ENCODE measurements at places on chromosomes 2 and 18.

DNA sequence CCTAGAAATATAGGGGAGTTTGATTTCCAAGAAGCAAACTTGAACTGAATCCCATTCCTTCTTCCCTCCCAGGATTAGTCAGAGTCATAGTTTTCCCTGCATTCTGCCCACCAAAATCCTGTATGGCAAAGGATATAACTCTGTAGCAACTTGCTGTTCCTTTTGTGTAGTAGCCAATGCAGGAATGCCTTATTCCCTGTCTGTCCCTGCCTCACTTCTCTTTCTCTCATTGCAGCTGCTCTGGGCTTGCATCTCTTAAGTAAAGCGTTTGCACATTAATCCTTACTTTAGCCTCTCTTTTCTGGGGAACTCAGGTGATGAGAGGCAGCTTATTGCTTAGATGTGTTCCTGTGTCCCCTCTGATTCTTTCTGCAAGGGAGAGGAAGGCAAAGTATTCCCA is 333.1 kb upstream of the VWC2L start:
- DNase-seq, result no peak

DNA sequence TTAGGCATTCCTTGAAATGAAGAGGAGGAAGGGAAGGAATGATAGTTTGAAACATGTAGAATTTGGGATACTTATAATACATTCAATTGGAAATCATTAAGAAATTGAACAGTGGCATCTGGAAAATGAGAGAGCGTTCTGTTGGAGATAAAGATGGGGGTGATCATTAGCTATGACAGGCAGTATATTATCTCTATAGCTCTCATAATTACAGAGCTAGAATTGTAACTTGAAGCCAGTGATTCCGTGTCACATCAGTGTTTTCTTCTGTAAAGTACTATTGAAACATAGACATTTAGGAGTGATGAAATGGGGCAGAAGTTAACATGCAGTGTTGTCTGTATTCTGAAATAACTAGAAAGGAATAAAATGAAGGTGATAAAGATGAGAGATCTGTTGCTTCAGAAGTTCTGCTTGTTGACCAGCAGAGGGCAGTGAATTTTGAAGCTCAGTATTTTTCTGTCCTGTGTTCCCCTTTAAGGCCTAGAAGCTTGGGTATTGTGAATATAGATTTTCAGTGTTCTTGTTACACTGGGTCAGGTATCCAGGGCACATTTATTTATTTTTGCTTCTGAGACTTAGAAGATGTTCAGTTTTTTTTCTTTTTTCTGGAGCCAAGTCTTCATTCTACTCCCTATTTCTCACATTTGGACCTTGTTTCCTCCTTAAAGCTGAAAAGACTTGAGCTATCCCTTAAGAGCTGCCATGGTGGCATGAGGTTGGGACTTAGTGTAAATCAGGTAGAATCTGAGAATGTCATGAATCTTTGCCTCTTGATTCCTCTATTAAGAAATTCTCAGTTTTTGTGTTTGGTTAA is 157.4 kb downstream of the TAF4B start:
- no peak for DNase-seq

DNA sequence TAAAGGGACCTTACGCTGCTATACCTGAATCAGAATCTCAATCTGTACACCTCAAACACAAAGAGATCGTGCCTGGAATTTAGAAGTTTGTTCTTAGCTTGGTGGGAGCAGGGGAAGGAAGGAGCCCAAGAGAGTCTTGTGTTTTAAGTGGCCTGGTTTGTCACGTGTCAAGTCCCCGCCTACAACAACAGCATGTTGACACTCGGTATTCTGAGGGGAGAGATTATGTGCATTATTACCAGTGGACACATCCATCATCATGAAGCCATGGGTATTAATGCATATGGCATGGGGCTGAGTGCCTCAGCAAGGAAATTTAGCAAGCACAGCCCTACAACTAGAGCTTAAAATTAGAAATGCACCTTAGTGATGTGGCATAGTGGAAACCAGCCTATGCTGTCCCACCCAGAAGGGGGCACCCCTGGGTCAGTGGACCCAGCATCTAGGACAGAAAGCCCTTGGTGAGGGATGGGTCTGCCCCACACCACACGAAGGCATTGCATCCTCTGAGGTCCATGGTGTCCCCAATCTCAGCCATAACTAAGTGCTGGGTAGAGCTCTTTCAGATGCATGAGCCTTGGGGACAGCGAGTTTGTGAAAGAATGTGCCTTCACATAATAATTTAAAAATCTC is 138.7 kb downstream of the MGAT5 start:
- DNase-seq, result no peak

DNA sequence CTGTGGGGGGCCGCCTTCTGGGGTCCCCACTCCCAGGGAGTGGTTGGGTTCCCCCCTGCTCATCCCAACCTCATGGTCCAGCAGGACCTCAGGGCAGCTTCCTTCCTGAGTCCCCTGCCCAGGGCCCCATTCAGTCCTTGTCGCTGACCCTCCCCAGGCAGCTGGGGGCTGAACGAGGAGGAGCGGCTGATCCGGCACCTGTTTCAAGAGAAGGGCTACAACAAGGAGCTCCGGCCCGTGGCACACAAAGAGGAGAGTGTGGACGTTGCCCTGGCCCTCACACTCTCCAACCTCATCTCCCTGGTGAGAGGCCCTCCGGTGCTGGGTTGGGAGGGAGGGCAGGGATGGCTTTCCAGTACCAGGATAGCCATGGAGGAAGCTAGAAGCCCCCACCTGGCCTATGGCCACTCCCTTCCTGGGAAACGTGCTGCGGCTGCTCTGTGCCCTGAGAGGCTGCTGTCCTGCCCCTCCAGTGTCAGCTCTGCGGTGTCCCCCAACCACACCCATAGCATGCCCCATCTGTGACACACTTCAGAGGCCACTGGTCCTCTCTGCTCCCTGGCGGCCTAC is 497 bp downstream of the CHRND start:
- no peak for DNase-seq

DNA sequence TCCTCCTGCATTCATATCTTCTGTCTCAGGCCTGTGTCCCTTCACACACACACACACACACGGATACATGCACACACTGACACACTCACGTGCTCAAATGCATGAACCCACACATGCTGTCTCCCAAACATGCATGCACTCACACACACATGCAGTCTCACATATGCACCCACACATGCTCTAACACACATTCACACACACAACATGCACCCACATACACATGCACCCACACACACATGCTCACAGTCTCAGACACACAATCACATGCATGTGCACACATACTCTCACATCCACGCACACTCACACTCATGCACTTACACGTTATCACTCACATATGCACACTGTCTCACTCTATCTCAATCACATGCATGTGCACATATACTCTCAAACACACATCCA is 1.9 kb upstream of the CD226 start:
- no peak for DNase-seq

- no peak for DNase-seq
Measured at GRCh38 chr18:74734013-74734444, 136.4 kb downstream of the ZNF407 start.

DNA sequence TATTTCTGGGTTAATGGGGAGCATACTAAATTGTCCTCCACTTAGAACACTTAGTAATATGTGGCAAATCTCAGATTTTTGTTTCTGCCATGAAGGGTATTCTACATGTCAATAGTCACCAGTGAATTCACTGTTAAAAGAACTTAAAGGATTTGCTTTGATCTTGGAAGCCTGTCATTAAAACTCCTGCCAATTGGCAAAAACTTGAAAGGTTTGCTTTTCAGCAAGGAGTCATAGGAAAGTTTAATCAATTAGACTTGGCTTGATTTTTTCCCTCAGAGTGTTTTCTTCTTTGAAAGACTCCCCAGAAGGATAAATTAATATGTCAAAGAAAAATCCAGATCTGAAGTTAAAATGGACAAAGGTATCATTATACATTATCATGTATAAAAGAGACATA is 671.9 kb upstream of the PKDCC start:
- DNase-seq, result no peak

DNA sequence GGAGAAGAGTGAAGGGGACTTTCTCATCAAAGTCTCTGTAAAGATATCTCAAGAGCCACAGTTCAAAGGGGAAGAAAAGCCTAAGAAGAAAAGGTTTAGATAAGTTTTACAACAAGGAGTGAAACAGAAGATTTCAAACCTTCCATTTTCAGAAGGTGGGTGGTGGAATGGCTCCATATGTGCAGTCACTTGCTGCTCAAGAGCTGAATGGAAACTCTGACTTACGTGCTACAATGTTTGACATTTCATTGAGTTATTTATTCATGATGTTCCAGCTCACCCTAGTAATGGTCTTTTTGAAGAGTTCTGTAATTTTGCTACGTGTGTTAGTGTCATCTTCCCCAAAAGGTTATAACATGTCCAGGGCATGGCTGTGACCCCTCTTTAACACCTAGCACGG is 21.7 kb downstream of the LCT start:
- no peak for DNase-seq

GRCh38 chr2:11988691-11989353 is 242.4 kb downstream of the LPIN1 start:
- DNase-seq, result no peak

DNA sequence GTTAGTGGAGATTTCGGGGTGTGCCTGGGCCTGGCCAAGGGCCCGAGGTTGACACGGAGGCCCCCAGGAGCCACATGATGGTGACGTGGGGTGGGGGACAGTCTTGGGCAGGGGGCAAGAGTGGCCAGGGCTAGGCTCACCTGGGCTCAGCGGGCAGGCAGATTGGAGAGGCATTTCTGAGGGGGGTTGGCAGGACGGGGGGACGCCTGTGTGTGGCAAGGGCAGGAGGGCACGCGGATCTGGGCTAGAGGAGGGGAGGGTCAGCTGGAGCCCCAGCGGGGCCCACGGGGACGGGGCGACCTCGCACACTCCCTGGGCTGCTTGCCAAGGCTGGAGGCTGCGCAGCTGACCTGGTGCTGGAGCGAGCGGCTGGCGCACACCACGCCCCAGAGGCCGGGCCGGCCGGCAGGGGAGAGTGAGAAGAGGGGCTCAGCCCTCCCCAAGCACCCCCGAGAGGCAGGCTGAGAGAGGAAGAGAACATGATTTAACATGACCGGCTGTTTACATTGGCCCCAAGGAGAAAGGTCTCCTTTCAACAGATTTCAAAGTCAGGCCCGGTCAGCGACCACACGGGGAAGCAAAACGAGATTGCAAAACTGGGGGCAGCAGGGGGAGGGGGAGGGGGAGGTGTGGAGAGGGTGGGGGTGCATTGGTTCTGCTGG is 38.0 kb upstream of the SNED1 start:
- no peak for DNase-seq

GRCh38 chr2:172551271-172551670 is 4.6 kb upstream of the PDK1 start:
- no peak for DNase-seq

GRCh38 chr2:2660789-2661355 is 329.8 kb upstream of the MYT1L start:
- DNase-seq, result no peak

- no peak for DNase-seq
Measured at GRCh38 chr2:170282851-170283250, 104.9 kb downstream of the MYO3B start.

DNA sequence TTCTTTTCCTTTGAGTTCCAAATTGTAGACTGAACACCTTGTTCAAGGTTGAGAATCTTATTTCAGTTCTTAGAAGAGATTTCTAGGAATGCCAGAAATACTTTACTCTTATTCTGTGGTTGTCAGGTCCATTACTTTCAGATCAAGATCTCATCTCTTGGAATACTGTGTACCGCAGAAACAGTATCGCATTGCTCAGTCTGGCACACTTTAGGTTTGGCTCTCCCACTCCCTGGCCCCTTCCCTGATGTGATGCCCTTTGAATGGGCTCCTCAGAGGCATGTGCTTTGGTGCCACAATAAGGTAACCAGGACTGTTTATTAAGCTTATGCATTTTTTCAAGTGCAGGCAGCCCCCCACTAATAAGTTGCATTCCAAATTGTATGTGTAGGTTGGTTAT is 244.7 kb upstream of the FOSL2 start:
- DNase-seq, result no peak

DNA sequence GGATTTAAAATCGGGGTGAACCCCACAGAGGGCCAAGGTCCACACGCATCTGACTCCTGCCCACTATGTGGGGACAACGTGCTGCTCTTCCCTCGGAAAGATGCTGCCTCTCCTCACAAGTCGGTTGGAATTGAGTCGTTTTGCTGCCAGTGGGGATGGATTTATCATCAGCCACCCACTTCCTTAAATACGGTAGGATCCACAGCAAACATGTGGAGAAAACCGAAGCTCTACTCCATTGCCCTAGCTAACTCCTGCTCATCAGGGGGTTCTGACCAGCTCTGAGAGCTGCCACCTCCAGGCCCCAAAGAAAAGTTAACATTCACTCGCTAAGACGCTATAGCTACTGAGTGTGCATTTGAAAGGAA is 80.9 kb downstream of the CHRNA1 start:
- DNase-seq, result no peak

DNA sequence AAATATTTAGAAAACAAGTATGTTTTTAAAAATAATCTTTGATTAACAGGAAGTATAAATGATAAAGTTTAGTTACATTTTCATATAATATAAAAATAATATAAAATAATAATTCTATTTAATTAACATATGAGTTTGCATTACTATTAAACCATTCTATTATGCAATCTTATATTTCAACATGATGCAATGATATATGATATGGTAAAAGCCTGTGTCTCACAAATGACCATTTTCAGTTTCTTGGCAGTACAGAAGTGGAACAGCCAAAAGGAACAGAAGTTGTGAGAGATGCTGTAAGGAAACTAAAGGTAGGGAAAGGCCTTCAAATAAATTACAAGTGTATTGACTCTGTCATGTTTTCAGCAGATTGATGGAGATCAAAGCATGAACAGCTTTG is 230.8 kb downstream of the GULP1 start:
- DNase-seq, result no peak

GRCh38 chr2:14690926-14691325 is 58.4 kb downstream of the LRATD1 start:
- no peak for DNase-seq

GRCh38 chr2:96934831-96935540 is 51.4 kb downstream of the FAM178B start:
- no peak for DNase-seq
